ENCODE measurements at places on chromosomes 3 and 15. TPM values are rescaled to one million over a fixed set of nuclear protein-coding genes. Genes with fewer than 3 reads are reported as not detected.

Gene GOLGA8T
- not detected for total RNA-seq

Gene SLC51B
- total RNA-seq, result not detected

Gene BHLHE40
- 21.0 TPM for total RNA-seq

Gene FAM174B
- 14.8 TPM for total RNA-seq

GRCh38 chr15:53437366-53437765, 322.1 kb downstream of the WDR72 start:
- no peak for DNase-seq

GRCh38 chr15:68809517-68809916, 11.2 kb downstream of the ANP32A start:
- no peak for DNase-seq

DNA sequence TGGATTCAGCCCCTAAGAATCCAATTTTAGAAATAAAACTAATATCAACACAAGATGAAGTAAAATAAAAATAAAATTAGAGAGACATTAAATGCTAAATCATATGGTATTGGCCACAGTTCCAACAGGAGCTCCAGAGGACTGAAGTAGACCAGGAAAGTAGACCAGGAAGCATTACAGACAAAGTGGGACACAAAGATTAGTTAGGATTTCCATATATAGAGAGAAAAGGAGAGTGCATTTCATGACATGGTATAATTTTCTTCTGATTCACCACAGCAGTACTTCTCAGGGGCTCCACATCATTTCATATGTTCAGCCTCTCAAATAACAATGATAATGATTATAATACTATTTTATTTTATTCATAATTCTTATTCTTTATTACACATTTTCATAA, 18.3 kb downstream of the FGF7 start:
- DNase-seq, result no peak

GRCh38 chr15:24772686-24773373, 97.3 kb downstream of the NPAP1 start:
- DNase-seq, result no peak

GRCh38 chr15:79184465-79184892, 93.9 kb upstream of the RASGRF1 start:
- peak; percentile 53 for DNase-seq

All from LHCN-M2 (cell line).